ENCODE measurements at places on chromosomes 16 and 17. TPM values are rescaled to one million over a fixed set of nuclear protein-coding genes. Genes with fewer than 3 reads are reported as not detected.
A peak's percentile ranks its signal among the peaks of the same experiment; 100 is the strongest.

- H3K4me3 ChIP-seq, result no peak overlapping the region
- no peak overlapping the region for H3K27ac ChIP-seq
- peaks cover 23% of the 10 kb centered on the region for H3K4me1 ChIP-seq
- DNase-seq, result no peak
- H3K36me3 ChIP-seq, result no peaks in the 10 kb centered on the region
Observed at GRCh38 chr16:14958323-14958600, 16.6 kb upstream of the PDXDC1 start.

- no peak for DNase-seq
- no peak overlapping the region for H3K27ac ChIP-seq
- no peaks in the 10 kb centered on the region for H3K36me3 ChIP-seq
Observed at GRCh38 chr16:80253741-80254140, 287.1 kb upstream of the DYNLRB2 start.

DNA sequence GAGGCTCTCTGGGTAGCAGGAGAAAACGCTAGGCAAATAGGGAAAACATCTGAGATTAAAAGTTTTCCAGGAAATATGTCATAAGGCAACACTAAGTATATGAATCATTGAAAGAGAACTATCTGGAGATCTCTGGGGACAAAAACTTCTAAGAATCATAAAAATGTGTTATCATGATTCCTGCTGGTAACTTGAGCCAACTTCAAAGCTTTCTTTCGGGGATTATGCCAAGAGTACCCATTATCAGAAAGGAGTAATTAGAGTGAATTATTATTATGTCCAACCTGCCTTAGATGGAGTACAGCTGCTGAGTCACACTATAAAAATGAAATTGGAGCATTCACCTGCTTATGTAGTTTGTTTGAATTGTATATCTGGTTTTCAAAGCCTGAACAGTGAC is 488.5 kb upstream of the SOX9 start:
- peak; percentile 45 for DNase-seq
- H3K4me1 ChIP-seq, result no peaks in the 10 kb centered on the region
- H3K27ac ChIP-seq, result no peak overlapping the region

- no peak overlapping the region for H3K27ac ChIP-seq
- peaks cover 28% of the 10 kb centered on the region for H3K27me3 ChIP-seq
- no peaks in the 10 kb centered on the region for H3K36me3 ChIP-seq
- H3K4me3 ChIP-seq, result no peak overlapping the region
- no peaks in the 10 kb centered on the region for H3K4me1 ChIP-seq
- no peak for DNase-seq
Observed at GRCh38 chr17:49887086-49887743, 39.3 kb upstream of the TAC4 start.

GRCh38 chr17:57953219-57953618 is 2.0 kb downstream of the CUEDC1 start:
- no peak overlapping the region for H3K4me3 ChIP-seq
- H3K36me3 ChIP-seq, result no peaks in the 10 kb centered on the region
- no peaks in the 10 kb centered on the region for H3K27me3 ChIP-seq
- no peak for DNase-seq

DNA sequence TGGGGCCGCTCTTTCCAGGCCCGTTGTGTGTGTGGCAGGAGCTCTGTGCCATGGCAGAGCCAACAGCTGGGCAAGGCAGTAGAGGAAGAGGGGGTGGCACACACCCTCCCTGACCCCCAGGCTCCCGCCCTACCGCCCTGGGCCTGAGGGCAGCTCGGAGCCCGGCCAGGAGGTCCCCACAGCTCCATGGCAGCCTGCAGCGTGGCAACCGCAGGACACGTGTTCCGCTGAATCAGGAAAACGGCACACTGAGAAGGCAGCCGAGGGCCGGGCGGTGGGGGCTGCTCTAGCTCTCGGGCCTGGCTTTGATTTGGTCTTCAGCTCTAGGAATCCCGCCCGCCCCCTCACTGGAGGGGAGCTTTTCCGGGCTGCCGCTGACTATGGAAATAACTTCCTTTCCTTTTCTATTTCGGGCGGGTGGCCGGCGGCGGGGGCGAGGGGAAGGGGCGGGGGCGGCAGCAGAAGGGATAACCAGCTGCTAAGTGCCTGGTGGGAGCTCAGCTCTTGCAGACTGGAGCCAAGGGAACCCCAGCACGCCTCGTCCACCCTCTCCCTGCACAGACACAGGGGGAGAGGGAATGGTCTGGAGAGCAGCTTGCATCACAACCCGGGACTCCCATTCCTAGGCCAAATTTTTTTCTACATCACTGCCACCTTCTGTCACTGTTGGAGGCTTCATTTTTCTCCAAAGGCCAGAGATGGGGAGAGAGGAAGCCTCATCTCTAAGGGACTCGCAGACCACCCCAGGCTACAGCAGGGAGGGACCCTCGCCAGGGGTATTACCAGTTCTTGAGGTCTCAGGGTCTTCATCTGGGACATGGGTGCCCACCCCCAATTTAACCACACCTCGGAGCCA is 24.8 kb upstream of the MRPS23 start:
- peak overlapping the region; percentile 88 for H3K27ac ChIP-seq
- no peak overlapping the region for H3K4me3 ChIP-seq
- peak; percentile 48 for DNase-seq
- H3K27me3 ChIP-seq, result no peaks in the 10 kb centered on the region
- peaks cover 8% of the 10 kb centered on the region for H3K4me1 ChIP-seq

DNA sequence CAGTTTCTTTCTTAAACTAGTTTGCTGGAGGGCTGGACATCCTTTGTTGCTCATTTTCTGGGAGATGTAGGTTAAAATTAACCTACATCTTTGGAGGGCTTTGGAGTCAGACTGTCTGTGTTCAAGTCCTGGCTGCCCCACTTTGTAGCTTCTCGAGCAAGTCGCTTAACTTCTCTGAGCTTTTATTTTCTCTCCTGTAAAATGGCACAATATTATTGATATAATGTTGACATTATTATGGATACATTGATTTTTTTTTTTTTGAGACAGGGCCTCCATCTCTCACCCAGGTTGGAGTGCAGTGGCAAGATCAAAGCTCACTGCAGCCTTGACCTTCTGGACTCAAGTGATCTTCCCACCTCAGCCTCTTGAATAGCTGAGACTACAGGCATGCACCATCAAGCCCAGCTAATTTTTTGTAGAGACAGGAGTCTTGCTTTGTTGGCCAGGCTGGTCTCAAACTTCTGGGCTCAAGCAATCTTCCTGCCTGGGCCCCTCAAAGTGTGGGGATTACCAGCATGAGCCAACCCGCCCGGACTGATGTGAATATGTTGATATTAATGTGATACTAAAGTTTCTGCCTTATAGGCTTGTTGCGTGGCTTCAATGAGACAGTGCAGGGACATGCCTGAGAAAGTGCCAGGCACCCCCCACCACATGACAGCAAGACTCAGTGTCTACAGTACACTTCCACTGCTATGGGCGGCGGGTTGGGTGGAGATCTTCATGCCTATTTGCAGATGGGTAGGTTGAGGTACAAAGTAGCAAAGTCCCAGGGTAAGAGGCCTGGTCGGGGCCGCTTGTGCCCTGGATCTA is 31.6 kb upstream of the RMI2 start:
- DNase-seq, result no peak
- H3K27ac ChIP-seq, result no peak overlapping the region
- H3K4me1 ChIP-seq, result peaks cover 7% of the 10 kb centered on the region
- no peak overlapping the region for H3K4me3 ChIP-seq
- no peaks in the 10 kb centered on the region for H3K36me3 ChIP-seq

- no peak overlapping the region for H3K4me3 ChIP-seq
- no peaks in the 10 kb centered on the region for H3K27me3 ChIP-seq
- H3K4me1 ChIP-seq, result no peaks in the 10 kb centered on the region
- DNase-seq, result no peak
- H3K36me3 ChIP-seq, result peaks cover 13% of the 10 kb centered on the region
Observed at GRCh38 chr17:47685556-47686275, 8.2 kb upstream of the TBKBP1 start.

GRCh38 chr17:31497994-31498826 is 106.7 kb downstream of the RAB11FIP4 start:
- H3K4me3 ChIP-seq, result no peak overlapping the region
- H3K27me3 ChIP-seq, result no peaks in the 10 kb centered on the region
- H3K36me3 ChIP-seq, result no peaks in the 10 kb centered on the region
- peaks cover 28% of the 10 kb centered on the region for H3K4me1 ChIP-seq
- H3K27ac ChIP-seq, result no peak overlapping the region

DNA sequence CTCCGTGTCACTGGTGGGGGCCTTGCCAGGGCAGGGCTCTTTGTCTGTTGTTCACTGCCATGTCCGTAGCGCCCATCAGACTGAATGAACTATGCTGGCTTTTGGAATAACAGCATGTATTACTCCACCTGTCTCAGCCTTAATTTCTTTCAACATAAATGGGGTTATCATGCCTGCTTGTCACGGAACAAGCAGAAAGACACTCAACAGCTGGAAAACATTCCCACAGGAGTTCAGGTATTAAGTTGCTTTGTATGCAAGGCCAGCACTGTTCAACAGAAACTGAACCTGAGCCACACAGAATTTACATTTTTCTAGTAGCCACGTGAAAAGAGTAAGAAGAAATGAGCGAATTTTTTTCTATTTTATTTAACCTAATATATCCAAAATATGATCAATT is 13.1 kb downstream of the PPL start:
- H3K27ac ChIP-seq, result no peak overlapping the region
- no peak for DNase-seq
- H3K4me3 ChIP-seq, result no peak overlapping the region
- peaks cover 45% of the 10 kb centered on the region for H3K36me3 ChIP-seq
- peaks cover 3% of the 10 kb centered on the region for H3K4me1 ChIP-seq
- H3K27me3 ChIP-seq, result no peaks in the 10 kb centered on the region

DNA sequence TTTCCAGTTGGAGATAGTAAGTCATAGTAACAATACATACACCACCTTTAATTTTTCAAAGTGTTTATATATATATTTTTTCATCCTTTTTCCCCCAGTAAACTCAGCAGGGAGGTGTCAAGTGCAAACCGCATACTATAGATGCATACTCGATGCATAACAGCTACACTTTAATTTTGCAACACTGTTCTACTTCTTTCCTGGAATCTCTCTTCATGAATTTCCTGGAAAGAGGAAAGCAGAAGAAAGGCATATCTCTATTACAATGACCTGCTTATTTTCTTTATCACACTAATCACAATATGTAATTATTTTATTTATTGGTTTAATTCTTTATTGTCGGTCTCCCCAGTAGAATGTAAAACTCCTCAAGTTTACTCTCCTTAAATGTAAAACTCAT is 140.0 kb downstream of the SNX11 start:
- no peak overlapping the region for H3K27ac ChIP-seq
- no peaks in the 10 kb centered on the region for H3K4me1 ChIP-seq
- no peaks in the 10 kb centered on the region for H3K36me3 ChIP-seq
- DNase-seq, result no peak

DNA sequence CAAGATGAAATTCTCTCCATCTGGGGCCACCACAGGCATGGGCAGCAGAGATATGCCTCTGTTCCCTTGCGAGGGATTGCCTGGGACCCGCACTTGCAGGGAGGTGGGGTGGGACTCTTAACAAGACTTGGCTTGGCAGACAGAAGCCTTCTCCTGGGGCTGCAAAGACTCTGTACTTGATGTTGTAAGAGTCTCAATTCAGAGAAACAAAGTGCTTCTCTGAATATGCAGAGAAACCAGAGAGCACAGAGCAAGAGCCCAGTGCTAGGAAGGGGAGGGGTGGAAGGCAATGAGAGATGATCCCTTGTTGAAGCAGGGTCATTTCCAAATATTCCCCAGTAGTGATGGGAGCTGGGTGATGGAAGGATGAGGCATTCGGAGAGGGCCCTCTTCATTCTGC is 2.2 kb downstream of the MMP28 start:
- DNase-seq, result no peak
- no peak overlapping the region for H3K27ac ChIP-seq
- no peak overlapping the region for H3K4me3 ChIP-seq
- H3K36me3 ChIP-seq, result no peaks in the 10 kb centered on the region
- peaks cover under 1% of the 10 kb centered on the region for H3K4me1 ChIP-seq

DNA sequence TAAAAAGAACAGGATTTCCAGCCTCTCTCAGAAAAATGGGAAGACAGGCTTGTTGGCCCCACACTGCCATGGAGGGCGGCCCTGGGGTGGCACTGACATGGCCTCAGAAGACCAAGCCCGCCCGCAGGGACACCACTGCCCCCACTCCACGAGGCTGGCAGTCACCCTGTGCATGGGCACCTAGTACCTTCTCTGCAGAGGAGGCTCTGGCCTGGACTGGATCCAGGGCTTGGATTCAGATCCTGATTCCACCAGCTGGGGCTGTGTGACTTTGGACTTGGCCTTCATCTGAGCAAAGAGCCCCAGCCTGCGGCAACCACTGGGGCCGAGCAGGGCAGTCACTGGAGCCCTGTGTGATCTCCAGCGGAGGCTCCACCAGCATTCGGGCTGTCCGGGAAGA is 16.8 kb upstream of the FASN start:
- no peak overlapping the region for H3K27ac ChIP-seq
- peaks cover 11% of the 10 kb centered on the region for H3K4me1 ChIP-seq
- no peaks in the 10 kb centered on the region for H3K36me3 ChIP-seq
- no peaks in the 10 kb centered on the region for H3K27me3 ChIP-seq

DNA sequence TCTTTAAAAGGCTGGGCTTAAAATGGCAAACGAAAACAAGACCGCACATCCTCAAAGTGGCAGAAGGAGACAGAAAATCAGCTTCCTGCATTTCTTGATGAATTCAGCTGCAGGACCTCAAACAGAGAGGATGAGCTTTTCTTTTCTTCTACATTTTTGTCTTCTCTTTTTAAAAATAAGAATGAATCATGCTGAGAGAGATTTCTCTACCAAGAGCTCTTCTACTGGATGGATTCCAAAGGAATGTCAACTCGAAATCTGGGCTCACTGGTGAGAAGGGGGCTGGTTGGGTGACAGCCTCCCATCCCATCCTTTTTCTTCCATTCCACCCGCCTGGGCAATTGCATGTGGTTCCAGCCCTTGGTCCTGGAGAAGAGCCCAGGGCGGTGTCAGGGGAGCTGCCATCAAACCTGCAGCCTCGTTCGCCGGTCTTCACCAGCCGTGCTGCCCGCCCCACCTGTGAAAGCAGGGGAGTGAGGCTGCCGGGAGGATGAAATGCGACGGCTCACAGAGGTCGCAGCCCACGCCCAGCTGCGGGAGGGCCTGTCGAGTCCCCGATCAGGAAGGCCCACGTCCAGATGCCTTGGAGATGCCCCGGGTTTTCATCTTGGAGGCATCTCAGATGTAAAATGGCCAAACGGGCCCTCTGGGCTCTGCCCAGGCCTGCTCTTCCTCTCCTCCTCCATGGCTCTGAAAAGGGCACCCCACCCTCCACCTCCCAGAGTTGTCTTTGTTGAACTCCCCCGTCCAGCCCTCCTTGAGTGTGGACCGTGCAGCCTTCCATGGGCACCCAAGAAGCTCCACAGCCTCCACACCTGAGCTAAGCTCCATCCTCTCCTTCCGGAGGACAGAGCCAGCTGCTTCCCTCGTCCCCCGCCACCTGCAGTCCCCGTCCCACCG is 121.9 kb downstream of the FOXL1 start:
- no peak overlapping the region for H3K4me3 ChIP-seq
- no peak for DNase-seq
- no peaks in the 10 kb centered on the region for H3K27me3 ChIP-seq

- H3K4me1 ChIP-seq, result peaks cover 5% of the 10 kb centered on the region
- no peaks in the 10 kb centered on the region for H3K36me3 ChIP-seq
- no peak overlapping the region for H3K4me3 ChIP-seq
- DNase-seq, result no peak
Observed at GRCh38 chr17:51091635-51092034, 29.0 kb downstream of the SPAG9 start.

The KRTAP2-3 gene
- not detected for polyA plus RNA-seq

The MRPL28 gene
- polyA plus RNA-seq, result 85.4 TPM

The CHD9NB gene
- 2.7 TPM for polyA plus RNA-seq

The AXIN2 gene
- 0.89 TPM for polyA plus RNA-seq

The CACNG1 gene
- not detected for polyA plus RNA-seq

The TNFRSF13B gene
- polyA plus RNA-seq, result not detected
